ENCODE measurements at places on chromosomes 12 and 14.

DNA sequence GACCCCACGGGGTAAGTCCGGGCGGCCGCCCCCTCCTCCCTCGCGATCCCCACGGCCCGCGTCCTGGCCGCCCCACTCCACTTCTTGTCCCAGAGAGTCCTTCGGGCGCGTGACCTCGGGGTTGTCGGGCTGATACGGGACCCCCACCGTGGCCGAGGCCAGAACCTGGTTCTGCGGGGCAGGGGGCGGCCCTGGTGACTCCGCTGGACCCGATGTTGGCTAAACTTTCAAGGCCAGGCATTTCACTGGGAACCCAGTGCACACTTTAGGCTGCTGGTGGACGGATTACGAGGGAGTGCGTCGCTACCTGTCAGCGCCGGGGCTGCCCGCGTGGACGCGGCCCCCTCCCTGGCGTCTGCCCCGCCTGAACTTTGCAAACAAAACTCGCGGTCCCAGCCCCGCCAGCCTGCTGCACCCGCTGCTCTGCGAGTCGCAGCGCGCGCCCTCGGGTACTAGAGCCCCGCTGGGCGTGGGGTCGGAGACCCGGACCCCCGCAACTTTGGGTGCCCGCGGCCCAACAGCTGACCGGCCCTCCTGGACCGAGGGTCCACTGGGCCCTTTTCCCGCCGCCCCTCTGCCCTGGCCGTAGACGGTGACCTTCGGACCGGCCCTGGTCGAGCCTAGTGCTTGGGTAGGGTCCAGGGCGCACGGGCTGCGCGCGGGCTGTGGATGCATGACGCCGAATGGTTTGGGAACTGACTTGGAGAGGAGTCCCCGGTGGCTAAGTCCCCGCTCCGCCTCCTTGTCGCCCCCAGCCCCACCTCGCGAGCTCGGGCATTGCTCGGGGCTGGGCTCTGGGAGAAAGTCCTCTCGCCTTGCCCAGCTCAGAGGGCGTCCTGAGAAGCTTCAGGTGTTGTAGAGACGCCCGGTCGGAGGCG lies 624 bp downstream of the RIN3 start:
- DNase-seq = no peak

- DNase-seq = no peak
Observed at GRCh38 chr12:21459474-21459873, 22.0 kb downstream of the PYROXD1 start.

DNA sequence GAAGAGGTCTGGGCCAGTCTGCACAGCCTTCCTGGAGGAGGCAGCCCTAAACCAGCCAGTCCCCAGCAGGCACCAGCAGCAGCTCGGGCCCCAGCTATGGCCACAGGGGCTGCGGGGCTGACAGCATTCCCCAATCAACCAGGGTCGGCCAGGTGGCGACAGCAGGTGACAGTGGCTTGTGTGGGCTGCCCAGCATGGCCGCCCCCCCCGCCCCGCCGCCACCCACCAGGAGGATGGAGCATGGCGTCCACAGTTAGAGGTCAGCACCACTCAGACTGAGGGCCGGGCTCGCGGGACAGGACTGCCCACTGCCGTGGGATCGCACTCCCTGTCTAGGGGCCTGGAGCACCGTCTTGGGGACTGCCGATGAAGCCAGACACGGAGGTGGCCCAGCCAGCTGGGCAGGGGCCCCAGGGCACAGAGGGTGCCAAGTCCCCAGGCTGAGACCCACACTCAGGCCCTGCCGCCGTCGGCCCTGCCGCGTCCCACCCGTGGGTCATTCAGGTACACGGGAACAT lies 15.0 kb downstream of the AKT1 start:
- no peak for DNase-seq

DNA sequence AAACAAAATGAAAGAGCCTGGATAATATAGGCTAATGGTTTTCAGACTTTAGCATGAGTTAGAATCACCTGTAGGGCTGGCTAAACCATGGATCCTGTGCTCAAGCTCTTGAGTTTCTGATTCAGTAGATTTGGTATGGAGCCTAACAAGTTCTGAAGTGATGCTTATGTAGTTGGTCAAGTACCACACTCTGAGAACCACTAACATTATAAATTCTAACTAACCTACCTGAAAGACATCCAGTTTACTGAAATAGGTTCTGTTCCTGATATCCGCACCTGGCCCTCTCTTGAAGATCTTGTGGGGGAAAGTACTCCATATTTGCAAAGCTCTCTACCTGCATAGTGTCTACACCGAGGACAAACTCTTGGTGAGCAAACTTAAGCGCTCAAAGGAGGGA lies 59.4 kb upstream of the VSX2 start:
- DNase-seq = no peak

DNA sequence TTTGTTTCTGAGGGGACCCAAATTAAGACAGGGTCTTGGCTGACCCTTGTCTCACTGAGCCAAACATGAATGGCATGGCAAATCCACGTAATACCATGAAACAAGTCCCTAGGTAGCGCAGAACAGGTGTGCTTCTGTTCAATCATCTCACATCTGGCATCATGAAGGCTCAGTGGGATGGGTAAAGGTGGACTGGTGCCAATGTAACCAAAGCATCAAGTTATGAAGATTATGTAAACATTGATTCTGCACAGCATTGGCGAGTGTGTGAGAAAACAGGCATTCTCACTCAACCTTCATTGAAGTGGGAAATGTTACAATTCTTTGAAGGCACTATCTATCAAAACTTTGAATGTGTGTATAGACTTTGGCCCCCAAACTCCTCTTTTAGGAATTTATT lies 41.9 kb downstream of the PTGER2 start:
- no peak for DNase-seq

DNA sequence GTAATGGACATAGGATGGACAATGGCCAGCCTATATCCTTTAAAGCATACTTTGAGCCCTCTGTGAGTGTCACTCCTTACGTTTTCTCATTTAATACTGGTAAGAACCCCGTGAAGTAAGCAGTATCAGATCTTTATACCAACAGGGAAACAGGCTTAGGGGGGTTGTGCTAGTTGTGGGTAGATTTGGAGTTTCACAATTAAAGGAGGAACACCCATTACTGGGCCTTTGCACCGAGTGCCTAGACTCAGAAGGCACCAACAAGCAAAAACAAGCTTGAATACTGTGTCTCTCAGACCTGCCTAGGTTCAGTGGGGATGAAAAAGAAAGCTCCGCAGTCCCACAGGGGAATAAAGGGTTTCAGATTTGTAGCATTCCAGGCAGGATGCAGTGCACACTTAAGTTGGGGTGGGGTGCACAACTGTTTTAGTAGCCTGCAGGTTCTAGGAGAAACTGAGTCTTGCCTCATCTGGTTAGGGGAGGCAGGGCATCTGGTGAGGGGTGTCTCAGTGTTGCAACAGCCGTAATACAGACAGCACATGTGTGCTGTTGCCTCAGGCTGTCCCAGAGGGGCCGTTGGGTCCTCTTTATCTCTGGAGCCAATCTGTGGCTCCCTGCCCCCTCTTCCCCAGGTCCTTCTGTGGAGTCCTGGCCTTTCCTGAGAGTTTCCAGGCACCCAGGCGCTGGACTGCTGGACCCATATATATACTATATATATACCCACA lies 51.2 kb downstream of the IRAK3 start:
- DNase-seq = no peak

DNA sequence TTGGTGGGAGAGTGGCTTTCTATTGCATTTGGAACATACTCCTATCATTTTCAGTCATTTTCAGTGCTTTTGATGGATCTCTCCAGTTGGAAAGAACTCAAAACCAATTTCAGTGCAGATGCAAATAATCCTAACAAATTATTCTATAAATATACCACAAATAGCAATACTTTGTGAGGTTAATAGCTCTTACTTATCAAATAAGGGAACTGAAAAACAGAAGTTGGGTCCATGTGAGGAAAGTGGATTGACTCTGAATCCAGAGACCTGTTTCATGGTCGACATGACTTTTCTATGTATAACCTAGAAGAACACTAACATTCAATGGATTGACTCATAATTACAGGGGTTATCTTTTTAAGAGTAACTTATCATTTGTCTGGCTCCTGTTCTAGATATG lies 248.6 kb downstream of the EGLN3 start:
- DNase-seq = no peak

GRCh38 chr14:50875359-50876070 lies 3.7 kb downstream of the ABHD12B start:
- peak; percentile 90 for DNase-seq

GRCh38 chr12:79486154-79486553 lies 204.6 kb downstream of the PAWR start:
- no peak for DNase-seq

- no peak for DNase-seq
Observed at GRCh38 chr12:67331828-67332227, 62.7 kb downstream of the CAND1 start.

- DNase-seq = no peak
Observed at GRCh38 chr14:94224040-94224439, 49.9 kb downstream of the PPP4R4 start.

- peak; percentile 54 for DNase-seq
Observed at GRCh38 chr12:116060764-116061163, 216.7 kb downstream of the MED13L start.

GRCh38 chr12:16884056-16884455 lies 278.1 kb upstream of the LMO3 start:
- no peak for DNase-seq

- no peak for DNase-seq
Observed at GRCh38 chr12:100229876-100230275, 29.3 kb downstream of the ACTR6 start.

DNA sequence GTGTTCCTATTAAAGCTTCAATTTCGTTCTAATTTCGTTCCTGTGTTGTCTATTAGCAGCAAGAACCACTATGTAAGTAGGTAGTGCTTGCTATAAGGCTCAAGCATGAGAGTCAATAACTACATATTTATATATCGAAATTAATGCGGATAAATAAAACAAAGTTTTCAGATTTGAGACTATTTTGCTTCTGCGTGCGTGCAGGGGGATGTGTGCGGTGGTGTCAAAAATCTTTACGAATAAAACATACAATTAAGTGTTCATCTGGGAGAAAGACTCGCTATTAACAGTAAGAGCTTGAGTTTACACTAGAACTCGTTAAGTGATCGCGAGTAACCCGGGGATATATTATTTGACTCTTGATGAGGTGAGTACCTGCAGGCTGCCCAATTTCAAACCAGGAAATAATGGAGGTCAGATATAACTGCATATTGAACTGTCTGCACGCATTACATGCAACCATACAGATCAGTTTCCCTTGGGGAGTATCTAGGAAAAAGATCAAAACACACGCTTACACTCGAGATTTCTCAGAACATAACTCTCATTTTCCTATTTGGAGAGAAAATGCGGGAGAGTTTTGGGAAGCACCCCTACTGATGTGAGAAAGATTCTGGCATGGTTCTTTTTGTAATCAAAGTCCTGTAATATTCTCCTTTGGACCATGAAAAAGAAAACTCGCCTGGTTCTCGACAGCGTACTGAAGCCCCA lies 813 bp downstream of the TWF1 start:
- DNase-seq = peak; percentile 21

- peak; percentile 91 for DNase-seq
Observed at GRCh38 chr12:7108003-7108795, 815 bp downstream of the C1RL start.

- no peak for DNase-seq
Observed at GRCh38 chr12:92416385-92416812, 270.8 kb upstream of the BTG1 start.

DNA sequence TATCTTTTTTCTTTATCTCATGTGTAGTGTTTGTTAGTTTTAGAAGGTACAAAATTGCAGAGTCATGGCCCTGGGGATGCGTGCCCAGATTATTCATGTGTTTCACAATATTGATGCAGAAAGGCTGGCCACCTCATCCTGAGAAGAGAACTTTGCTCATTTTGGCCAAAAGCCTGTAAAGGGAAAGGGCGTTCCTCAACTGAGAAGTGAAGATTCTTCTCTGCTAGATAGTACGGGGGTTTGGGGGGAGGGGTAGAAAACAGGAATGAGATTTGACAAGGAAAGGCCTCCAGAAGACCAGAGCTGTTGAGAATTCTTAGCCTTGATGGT lies 1.7 kb downstream of the MGST1 start:
- no peak for DNase-seq

DNA sequence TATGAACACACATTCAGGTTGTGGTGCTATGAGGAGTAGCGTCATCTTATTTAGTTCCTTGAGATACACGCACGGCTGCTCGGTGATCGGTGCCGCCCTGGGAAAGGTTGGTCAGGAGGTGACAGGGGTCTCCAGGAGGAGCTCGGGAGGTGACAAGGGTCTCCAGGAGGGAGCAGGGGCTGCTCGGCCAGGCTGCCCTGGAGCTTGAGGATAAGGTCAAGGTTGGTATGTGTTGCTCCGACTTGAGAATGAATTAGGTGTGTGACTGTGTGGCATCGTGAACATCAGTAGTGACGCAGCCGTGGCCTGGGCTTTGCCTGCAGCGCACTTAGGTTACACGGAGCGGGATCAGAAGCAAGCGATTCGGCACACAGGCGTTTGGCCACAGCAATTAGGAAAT lies 36.2 kb downstream of the CCDC92 start:
- DNase-seq = no peak

GRCh38 chr14:77761205-77761931 lies 412 bp upstream of the SNW1 start:
- DNase-seq = no peak

GRCh38 chr12:2616763-2617162 lies 178.0 kb upstream of the FKBP4 start:
- no peak for DNase-seq

- peak; percentile 32 for DNase-seq
Observed at GRCh38 chr12:50400104-50400637, 514 bp upstream of the LARP4 start.

DNA sequence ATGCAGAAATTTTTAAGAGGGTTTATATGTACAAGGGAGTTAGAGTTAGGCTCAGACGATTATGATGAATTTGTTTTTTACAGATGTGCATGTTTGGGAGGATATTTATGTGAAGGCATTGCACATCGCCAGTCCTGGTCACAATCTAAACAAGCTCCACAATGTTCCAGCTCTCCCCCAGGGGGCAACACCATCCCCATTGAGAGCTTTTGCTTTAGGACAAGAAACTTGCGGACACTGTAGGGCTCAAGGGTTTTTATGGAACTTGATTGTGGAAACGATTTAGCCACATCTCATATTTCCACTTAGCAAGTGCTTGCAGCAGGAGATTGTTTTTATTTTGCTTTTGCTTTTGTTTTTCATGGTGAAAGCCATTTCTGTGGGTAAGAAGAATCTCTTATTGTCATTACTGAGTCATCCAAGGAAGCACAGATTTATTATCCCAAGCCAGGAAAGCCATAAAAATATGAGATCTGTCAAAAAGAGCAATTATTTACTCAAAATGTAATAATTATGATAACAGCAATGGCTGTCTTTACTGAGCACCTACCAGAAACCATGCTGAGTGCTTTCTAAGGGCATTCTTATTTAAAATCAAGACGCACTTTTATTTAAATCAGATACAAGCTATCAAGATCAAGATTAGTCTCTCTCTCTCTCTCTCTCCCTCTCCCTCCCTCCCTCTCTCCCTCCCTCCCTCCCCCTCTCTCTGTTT lies 276.7 kb upstream of the SRRM4 start:
- no peak for DNase-seq

GRCh38 chr12:102659200-102659911 lies 179.0 kb upstream of the IGF1 start:
- DNase-seq = no peak

DNA sequence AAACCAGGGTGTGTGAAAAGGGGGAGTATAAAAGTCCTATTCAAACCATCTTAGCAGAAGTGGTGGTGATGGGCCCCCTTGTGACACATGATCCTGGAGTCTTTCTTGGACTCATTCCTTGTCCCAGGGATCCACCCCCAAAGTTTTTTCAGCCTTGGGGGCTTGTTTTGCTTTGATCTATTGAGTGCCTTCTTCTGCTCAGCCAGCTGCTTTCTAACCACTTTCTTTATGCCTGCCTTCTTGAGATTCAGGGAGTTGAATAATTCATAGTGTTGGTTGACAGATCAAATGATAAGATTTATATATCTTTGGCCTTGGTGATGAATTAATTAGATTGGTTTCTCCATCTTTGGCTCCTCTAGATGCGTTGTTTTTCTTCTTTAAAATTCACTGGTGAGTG lies 926.7 kb downstream of the DIO2 start:
- no peak for DNase-seq

Data from MM.1S (cell line).